ENCODE measurements at places on chromosomes 6 and 20.

DNA sequence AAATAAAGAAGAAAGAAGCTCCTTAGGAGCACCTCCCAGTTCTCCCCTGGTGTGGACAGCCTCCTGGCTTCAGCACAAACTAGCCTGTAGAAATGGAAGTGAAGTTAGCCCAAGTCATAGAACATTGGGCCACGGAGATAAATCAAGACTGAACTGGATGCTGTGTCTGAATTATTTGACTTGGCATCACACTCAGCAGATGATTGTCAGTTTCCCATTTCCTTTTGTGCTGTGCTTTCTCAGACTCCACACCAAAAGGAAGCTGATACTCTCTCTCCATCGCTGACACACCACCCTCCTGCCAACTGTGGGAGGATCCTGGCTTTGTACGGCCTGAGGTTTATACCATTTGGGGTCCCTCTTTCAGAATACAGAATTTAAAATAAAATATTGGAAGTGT is 209.8 kb downstream of the TFAP2A start:
- no peak for DNase-seq

DNA sequence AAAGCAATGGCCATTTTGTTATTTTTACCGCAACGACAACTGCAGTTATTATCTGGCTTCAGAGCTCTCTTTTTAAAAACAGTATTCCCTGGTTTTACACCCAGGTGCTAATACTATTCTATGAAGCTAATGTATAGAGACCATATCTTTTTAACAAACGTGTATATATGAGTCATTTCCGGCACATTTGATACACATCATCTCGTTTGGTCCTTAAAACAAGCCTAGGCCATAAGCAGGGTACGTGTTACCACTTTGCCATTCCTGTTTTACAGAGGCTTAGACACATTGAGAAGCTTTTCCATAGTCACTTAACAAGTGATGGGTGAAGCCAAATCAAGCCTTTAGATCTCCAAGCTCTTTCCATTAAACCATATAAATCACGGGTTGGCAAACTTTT is 5.5 kb downstream of the TRAF3IP2 start:
- no peak for DNase-seq

- DNase-seq = no peak
Observed at GRCh38 chr20:45813006-45813340, 529 bp downstream of the UBE2C start.

DNA sequence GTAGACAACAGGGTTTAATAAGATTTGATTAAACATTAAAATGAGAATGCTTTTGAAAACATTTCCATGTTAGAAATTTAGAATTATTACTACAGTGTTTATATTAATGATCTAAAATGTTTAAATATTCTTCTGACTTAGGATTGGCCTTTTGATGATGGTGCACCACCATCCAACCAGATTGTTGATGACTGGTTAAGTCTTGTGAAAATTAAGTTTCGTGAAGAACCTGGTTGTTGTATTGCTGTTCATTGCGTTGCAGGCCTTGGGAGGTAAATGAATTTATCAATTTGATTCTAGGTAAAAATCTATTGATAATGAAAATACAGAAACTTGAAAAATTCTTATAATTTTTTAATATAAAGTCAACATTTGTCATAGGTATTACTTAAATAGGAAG is 6.5 kb downstream of the LOC128125822 start:
- no peak for DNase-seq

DNA sequence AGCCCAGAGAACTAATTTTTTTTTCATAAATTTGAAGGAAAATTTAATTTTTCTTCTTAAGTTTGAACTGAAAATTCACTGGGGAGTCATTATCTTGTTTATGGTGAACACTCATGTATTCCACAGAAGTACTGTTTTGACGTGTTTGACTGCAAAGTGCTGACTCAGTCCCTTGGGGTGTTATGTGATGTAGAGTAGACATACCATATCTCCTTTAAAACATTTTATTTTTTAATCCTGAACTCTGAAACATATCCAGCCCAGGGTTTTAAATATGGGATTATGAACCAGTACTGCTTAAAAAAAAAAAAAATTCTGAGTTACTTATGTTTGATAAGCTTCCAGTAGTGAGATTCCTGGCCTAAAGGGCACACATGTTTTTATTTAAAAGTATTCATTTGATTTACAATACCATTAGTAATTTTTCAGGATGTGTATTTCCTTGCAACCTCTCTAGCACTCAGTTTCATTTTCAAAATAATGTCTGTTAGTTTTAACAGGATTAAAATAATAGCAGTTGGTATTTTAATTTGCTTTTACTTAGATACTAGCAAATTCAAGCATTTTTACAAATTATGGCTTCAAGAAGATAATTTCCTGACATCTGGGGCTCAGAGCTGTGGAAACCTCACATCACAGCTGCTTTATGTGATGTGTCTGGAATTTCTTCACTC is 81.7 kb upstream of the PDE10A start:
- no peak for DNase-seq

GRCh38 chr6:37696220-37696840 is 1.4 kb downstream of the MDGA1 start:
- DNase-seq = peak; percentile 35

DNA sequence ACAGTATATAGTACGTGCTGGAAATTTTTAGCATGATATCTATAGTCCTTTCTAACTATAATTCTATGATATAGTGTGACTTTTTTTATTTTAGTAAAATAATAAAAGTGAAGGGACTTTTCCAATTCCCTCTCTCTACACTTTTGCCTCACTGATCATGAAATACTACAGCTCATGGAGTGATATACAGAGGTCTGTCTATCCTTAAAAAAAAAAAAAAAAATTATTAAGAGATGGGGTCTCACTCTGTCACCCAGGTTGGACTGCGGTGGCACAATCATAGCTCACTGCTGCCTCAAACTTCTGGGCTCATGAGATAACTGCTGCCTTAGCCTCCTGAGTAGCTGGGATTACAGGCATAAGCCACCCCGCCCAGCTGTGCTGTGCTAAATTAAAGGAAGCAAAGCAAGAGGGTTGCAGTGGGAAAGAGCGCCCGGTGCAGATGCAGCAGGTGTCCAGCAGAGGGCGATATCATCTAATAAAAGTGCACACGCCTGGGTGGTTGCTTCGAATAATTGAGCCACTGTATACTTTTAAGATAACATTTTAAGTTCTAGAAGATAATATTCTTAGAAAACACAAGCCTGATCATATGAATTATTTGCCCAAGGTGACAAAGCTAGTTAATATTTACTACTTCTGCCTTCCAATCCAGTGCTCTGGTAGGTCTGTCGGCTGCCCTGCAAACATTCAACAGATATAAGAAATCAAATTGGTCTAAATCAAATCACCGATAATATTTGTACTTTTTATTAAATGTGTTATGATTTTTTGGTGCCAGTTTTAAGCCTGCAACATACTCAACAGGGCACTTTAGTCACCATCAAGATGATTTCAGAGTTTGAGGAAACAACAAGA is 94.9 kb upstream of the NT5E start:
- peak; percentile 67 for DNase-seq

GRCh38 chr6:118350881-118351430 is 197.1 kb upstream of the PLN start:
- DNase-seq = no peak

GRCh38 chr6:137894779-137895385 is 27.8 kb downstream of the TNFAIP3 start:
- no peak for DNase-seq

- DNase-seq = no peak
Observed at GRCh38 chr6:150601439-150601838, 1.8 kb downstream of the PLEKHG1 start.

DNA sequence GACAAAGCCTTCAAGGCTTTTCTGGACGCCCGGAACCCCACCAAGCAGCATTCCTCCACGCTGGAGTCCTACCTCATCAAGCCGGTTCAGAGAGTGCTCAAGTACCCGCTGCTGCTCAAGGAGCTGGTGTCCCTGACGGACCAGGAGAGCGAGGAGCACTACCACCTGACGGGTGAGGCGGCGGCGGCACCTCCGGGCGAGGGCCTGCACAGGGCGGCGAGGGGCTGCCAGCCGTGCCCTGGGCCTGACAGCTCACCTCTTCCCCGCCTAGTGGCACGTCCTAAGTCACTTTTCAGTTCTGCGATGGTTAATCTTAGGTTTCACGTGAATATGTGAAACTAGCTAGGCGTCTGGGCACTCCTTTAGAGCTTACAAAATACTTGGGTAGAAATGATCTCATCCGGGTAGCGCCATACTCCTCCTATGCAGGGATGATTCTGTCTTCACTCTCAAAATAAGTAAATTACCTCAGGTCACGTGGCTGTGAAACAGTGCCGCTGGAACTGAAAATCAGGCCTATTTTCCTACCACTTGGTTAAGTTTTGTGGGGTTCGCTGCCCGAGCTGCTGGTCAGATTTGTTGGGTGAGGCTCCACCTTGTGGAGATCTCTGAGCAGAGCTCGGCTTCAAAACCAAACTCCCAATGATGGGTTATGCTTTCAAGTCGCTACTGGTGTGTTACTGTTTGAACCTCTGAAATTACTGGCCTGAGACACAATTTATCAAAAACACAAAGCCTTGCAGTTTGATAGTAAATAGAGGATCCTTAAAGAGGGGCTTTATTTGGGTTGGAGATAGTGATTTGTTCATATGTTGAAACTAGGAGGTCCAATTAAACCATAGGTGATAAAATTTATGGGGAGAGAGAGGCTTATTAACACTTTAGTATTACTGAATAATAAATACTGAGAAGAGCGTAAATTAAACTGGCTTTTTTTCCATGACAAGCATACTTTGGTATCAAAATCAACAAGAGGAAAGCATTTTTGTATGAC is 15.5 kb upstream of the CLDN20 start:
- no peak for DNase-seq

DNA sequence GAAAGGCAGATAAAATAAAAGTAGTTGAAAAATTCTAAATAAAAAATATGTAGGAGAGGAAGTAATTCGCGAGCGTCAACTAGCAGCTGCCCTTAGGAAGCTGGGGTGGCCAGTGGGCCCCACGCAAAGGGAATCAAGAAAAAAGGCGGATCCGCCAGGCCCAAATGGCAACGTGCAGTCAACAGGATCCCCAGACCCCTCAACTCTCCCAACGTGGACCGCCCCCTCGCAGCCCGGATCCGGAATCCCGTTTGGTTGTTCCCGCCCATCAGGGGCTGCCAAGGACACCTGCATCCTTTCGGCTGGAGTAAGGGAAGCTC is 296 bp downstream of the DZANK1 start:
- DNase-seq = no peak

DNA sequence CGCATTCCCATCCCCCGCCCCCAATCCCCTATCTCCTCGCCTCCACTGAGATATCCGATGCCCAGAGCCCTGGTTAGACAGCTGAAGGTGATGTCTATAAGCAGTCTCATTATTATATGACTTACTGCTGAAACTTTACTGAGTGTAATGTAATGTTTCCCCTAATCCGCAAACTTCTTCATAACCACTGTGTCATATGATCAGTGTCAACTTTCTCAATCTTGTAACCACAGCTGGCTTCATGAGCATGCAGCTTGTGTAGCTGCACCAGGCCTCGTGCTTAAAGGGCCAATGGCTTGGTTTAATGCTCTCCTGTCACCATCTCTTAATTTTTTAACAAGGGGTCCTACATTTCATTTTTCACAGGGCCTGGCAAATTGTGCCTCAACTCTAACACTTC is 8.1 kb downstream of the ASIP start:
- DNase-seq = no peak

GRCh38 chr20:11686820-11687543 is 230.7 kb upstream of the BTBD3 start:
- DNase-seq = no peak

GRCh38 chr6:114282292-114282691 is 60.5 kb downstream of the HS3ST5 start:
- DNase-seq = no peak

GRCh38 chr6:62298745-62299392 is 12.8 kb upstream of the KHDRBS2 start:
- DNase-seq = no peak

GRCh38 chr20:18639501-18639979 is 51.7 kb downstream of the DTD1 start:
- no peak for DNase-seq

DNA sequence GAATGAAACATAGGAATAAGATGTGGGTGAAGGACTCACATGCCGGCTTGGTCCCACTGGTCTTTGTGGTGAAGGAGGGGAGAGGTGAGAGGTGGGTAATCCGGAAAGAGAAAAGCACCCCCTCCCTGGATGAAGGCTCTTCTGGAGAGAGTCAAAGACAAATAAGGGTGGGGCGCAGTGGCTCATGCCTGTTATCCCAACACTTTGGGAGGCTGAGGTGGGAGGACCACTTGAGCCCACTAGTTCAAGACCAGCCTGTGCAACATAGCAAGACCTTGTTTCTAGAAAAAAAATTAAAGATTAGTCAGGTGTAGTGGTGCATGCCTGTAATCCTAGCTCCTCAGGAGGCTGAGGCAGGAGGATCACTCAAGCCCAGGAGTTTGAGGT is 3.1 kb downstream of the LTB start:
- no peak for DNase-seq

- no peak for DNase-seq
Observed at GRCh38 chr6:125101631-125102030, 51.9 kb upstream of the TPD52L1 start.

DNA sequence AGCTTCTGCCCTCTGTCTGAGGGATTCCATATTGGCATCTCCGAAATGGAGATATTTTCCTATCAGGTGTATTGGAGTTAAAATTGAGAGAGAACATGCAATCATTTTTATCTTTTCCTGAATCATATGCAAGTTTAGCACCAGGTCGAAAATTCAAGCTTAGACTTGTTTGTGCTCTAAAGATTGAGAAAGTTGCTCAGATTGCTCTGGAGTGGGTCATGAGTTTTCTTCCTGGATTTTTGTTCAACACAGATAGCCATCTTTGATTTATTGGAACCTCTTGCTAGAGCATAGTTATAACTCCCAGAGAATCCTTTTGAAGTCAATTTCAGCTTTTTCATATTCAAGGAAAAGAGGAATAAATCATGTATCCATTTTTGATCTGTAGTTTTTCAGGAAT is 373.5 kb upstream of the FLRT3 start:
- DNase-seq = no peak

- DNase-seq = no peak
Observed at GRCh38 chr20:22226849-22227700, 357.3 kb downstream of the FOXA2 start.

DNA sequence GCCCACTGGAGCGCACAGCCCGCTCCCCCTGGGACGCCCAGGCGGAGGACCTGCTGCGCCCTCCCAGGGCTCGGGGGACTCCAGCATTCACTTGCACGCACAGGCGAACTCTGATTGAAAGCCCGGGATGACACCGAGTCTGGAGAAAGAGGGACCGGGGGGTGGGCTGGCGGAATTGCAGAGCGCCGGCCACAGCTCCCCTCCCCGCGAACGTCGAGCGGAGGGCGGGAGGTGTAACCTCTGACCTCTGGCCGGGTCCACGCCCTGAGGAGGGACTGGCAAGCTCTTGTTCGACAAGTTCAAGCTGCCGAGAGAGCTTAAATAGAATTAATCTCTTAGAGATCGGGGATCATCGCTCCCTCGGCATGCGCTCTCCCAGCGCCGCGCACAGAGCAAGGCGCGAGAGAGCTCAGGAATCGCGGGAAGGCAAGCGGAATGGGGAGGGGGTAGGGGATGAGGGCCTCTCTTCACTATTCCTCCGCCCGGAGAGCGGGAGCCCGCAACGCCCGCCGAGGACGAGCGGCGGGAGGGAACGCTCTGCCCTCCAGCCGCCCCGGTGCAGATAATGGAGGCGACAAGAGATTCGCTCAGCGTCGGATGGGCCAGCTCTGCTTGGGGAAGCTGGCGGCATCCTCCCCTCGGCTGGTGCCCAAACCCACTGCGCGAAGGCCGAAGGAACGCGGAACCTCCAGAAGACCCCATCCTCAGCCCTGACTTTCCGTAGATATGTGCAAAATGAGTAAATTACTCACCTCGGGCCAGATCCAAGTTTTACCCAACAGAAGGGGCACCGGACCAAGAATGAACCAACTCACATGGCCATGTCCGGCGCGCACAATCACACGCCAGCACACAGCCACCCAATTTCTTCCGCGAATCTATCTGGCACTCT is 761 bp upstream of the NR2E1 start:
- DNase-seq = no peak
